ENCODE measurements at places on chromosomes 12 and 14.

- DNase-seq, result no peak
Measured at GRCh38 chr14:32938719-32939253, at the start of gene NPAS3. Gene NPAS3 (plus strand): TSS chr14:32938879.

- no peak for DNase-seq
Measured at GRCh38 chr12:31650918-31651317, 8.6 kb upstream of the ETFBKMT start.

- DNase-seq, result no peak
Measured at GRCh38 chr14:91409928-91410718, 7.5 kb downstream of the CCDC88C start.

DNA sequence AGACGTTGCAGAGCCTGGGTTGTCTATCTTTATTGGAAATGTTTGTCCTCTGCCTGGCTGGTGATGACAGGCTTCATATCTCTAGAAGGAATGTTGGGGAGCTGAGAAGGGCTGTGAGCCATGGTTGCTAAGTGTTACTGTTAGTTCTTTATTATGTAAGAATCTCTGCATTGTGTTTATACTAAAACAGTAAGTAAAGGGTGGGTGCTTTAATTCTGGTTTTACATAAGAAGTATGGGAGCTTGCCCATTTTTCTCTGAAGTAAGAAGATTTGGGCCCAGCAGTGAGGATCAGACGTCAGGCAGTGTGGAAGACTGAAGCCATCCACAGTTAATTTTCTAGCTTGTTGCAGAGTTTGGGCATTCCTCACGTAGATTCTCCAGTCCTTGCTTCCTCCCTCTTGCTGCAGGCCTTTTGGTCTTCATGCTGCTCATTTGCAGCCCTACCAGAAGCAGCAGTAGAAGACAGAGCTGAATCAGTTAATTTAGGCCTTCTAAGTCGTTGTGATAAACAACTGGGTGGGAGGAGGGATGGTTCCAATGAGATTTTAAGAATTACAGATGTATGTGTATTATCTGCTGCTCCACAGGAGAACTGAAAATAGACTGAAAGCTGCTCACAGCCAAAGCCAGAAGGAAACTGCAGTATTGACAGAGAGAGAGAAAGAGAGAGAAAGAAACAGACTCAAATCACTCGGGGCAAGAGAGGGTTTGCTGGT is 21.4 kb downstream of the WNT5B start:
- no peak for DNase-seq

GRCh38 chr14:91753501-91754128 is 21.7 kb upstream of the CATSPERB start:
- DNase-seq, result no peak
